Activated CD4-positive, alpha-beta T cell treated with anti-CD3 and anti-CD28 coated beads, Interleukin-2, amount 10 ng/mL, durations not matched to agents 7 days and 5 days (primary cell): ENCODE measurements at places on chromosomes 7 and 10.

DNA sequence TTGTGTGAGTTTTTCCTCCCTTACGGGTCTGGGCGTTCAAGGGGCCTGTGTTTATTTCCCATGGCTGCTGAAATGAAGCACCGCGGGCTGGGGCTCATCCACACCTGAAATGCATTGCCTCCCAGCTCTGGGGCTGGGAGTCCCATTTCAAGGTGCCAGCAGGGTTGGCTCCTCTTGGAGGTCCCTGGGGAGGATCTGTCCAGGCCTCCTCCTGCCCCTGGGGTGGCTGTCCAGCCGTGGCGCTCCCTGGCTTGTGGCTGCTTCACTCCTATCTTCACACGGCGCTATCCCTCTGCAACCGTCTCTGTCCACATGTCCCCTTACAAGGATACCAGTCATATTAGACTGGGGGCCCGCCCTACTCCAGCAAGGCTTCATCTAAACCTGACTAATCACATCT is 41.1 kb upstream of the CNPY1 start:
- no peak for DNase-seq

DNA sequence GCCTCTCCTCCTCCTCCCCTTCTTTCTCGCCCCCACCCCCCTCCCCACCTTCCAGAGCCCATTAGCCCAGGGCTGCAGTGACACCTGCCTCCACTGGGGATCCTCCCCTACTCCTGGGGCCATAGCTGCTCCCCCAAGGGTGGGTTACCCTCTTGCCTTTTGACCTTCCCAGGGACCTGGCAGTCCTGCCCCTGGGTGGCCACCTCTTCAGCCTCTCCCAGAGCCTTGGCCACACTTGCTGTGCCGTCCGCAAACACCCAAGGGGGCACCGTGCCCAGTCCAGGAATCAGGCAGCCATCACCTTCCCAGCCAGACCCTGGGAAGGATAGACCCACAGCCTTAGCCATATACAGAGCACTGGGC is 19.8 kb upstream of the CLDN4 start:
- DNase-seq, result no peak

DNA sequence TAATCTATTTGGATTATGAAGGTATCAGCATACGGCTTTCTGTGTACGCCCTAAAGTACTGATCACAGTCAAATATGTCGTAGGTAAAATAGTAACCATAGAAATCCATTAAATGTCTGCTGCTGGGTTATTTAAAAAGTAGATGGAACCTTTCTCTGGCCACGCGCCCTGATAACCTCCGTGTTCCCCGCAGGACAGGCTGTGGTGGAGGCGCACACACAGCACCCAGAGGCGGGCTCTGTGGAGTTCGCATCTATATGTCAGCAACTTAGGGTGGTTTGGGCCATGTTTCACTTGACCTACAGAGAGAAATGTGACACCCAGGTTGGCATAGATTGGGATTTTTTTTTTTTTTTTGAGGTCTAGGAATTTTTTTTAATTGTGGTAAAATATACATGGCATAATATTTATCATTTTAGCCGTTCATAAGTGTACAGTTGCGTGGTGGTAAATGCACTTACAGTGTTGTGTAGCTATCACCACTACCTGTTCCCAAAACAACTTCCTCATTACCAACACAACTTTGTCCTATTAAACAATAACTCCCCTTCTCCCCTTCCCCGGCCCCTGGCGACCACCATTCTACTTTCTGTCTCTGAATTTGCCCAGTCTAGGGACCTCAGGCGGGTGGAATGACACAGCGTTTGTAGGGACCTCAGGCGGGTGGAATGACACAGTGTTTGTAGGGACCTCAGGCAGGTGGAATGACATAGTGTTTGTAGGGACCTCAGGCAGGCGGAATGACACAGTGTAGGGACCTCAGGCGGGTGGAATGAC is 15.4 kb downstream of the PPP2R2D start:
- no peak for DNase-seq

DNA sequence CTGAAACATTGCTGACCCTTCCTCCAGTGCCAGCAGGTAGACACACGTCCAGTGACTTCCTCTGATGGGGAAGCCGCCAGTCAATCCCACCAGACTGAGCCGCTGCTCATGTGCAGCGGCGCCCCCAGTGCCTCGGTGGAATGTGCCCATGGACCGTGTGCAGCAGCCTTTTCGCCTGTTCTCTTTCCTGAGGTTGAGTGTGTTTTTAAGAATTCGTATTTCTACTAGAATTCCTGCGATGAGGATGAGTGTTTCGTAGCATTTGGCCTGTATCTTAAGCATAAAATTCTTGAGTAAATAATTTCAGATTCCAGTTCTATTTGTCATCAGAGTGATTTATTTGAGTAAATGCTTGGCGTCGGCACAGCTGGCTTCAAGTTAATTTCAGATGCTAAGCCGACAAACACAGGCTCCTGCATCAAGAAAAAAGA is 35.4 kb downstream of the BNIP3 start:
- no peak for DNase-seq

DNA sequence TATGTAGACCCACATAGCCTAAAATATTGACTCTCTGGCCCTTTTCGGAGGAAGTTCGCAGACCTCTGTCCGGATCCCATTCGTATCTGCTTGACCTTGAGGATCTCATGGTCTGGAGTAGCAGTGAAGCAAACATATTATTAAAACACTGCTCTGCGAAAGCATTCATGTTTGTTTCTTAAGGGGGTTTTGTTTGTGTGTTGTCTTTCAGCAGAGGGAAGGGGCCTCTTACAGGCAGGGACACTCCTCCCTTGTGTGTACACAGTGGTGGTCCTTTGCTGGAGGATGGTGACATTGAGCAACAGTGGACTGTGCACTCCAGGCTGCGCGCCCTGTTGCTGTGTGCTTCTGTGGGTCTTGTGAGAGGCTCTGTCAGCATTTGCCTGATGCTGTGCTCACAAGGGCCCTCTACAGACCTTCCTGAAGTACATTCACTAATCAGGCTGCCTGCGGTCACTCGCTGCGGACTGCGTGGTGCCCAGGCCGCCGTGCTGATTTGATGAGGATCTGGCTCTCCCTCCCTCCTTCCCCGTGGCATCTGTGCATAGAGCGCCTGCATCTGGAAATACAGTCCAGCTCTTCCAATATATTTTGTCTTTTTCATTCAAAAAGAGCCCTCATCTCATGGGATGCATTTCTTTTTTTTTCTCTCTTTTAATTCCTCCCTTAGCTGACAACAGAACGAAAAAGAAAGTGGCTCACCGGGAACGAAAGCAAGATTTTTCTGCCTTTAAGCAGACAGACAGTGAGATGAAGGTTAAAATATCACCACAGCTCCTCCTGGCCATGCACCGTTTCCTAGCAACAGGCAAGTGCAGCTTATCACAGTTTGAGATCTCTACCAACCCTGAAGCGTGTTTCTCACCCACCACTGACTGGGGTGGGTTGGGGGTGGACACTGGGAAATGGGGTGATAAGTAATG is 135.8 kb downstream of the CNNM2 start:
- peak; percentile 88 for DNase-seq

- no peak for DNase-seq
Observed at GRCh38 chr10:82558014-82558607, 683.1 kb downstream of the NRG3 start.

DNA sequence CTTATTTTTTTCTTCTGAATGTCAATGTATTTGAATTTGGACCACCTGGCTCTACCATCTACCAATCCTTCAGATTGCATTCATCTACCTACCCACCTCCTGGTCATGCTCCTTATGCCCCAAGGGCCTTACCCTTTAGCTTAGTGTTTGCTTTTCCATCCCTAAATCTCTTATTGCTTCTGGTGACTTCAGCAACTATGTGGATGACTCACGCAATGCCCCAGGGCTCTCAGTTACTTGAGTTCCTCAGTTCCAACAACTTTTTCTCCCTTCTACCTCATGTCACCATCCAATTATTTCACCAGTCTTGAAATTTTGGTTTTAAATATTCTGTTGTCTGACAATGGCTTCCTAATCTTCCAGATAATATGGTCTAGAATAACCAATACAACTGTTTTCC is 118.9 kb downstream of the CFAP58 start:
- no peak for DNase-seq

DNA sequence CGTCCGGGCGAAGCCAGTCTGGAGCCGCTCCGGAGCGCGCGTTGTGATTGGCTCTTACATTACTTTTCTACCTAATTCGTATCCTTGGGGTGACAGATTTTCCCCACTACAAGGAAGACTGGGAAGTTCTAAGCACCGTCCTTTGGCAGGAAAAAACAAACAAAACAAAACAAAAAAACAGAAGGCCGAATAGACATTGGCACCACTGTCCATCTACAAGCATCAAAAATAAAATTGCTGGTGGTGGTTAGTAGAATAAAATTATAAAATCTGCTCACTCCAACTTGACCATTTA is 651 bp upstream of the SKAP2 start:
- no peak for DNase-seq

DNA sequence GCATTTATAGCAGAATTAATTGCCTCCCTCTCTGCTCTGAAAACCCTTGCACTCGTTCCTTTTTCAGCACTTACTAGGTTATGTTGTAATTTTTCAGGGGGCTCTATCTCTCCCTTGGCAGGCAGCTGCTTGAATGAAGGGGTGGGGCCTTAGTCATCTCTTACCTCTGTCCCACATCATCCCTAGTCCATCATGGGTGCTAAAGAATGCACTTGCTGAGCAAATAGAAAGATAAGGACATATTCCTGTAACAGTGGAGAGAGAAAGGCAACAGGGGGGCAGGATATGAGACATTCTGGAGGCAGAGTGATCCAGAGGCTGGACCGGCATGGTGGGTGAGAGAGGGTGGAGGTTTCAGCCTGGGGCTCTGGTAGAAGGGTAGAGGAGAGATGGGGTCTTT is 60.0 kb downstream of the MINDY4 start:
- no peak for DNase-seq

DNA sequence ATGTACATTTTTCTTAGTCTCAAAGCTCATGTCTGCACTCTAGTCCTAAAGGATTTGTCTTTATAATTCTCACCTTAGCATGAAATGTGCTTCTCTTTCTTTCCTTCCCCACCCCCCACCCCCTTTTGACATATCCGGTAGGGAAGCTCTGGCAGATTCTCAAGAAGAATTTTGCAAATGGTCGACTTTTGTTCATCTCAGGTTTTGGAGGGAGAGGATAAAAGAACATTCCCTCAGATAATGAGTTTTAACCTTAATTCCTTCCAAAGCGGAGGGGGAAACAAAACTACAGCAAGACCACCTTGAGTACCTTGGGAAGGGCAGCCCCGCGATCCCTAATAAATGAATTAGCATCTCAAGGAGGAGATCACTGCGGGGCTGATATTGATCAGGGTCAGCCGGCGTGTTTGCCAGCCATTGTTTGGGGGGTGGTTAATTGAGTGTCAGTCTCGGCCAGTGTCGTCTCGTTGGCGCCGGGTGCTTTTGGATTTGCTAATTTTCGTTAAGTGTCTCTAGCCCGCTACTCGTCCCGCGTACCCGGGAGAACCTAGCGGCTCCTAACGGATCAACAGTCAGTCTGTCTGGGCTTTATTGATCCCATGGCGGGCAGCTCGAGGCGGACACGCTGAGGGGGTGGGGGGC is 874 bp upstream of the BAMBI start:
- peak; percentile 11 for DNase-seq

DNA sequence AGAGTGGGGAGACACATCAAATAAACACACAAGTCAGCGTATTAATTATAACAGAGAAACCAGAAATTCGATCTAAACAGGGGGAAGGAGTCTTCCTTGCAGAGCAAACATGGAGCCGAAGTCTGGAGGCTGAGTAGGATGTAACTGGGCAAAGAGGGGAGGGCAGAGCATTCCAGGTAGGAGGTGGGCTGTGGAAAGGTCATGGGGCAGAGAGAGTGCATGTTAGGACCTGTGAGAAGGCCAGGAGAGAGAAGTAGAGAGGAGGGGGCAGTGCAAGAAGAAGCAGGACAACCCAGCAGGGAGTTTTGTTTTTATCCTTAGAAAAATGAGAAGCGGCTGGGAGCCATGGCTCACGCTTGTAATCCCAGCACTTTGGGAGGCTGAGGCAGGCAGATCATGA is 130.8 kb upstream of the GPR26 start:
- no peak for DNase-seq

DNA sequence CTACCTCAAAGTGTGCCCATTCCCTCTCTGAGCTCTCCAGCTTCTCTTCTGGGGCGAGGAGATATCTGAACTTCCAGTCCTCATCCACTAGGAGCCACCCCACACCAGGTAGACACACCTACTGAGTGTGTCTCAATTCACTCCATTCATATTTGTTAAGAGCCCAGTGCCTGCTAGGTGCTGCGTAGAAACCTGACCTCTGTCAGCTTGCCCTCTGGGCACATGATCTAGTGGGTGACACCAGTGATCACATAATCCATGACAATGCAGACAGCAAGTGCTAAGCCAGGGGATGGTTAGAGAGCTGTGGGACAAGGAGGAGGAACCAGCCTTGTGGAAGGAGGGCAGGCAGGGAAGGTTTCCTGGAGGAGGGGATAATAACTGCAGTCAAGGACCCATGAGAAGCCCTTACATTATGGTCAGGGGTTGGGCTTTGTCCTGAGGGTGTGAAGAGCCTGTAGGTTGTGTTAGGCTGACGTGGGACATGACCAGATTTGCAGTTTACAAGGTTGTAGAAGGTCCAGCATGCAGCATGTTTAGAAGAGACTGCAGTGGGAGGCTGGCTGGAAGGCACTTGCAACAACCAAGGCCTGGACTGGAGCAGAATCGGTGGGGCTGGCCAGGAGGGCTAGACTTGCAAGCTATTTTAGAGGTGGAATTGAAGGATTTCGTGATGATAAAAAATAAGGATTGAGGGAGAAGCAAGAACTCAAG is 81.8 kb downstream of the COL13A1 start:
- no peak for DNase-seq

DNA sequence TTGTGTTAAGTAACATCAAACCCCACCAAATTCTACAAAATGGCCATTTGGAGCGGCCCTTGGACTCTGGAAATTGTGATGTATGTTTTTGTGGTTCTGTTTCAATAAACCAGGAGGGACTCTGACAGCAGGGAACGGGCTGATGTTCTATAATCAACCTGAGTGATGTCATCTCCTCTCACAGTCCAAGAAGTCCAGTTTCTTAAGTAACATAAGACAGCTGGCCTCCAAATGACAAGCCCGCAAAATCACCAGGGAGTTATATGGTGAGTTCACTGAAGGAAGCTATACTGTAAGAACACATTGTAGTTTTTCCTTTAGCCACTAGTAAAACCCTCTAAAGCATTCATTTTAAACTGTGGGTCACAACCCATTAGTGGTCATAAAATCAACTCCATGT is 34.0 kb downstream of the GOT1 start:
- no peak for DNase-seq
